ENCODE measurements at places on chromosomes 1 and 21.

DNA sequence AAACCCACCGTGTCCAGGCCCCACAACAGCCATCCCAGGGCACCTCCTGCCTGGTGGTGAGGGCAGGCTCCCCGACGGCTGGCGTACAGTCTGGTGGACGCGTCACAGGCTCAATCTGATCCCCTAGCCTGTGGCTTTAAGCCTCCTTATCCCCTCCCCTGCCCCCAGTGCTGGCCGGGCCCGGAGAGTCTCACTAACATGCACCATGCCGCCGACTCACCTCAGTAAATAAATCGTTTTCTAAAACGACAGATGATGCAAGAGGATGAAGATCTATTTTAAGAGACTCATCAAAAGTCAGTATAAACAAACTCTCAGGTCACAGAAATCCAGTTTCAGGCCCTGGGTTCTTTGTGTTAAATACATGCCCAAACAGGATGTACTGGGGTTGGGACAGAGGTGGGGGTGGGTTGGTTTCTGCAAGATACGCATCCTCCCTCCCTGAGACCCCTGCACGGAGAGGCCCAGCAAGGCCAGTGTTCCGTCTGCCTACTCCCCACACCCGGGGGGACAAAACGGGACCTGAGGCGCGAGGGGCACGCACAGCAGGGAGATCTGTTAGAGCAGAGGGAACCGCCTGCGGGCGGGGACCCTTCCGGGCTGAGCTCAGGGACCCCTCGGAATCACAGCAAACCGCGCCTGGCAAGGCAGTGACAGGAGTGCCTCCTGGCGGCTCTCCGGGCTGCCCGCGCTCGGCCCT, 3.1 kb downstream of the PANK4 start:
- DNase-seq: no peak

GRCh38 chr1:222454782-222455181, 93.1 kb downstream of the HHIPL2 start:
- DNase-seq: no peak

- no peak for DNase-seq
Observed at GRCh38 chr21:26159869-26160268, 10.7 kb downstream of the APP start.

DNA sequence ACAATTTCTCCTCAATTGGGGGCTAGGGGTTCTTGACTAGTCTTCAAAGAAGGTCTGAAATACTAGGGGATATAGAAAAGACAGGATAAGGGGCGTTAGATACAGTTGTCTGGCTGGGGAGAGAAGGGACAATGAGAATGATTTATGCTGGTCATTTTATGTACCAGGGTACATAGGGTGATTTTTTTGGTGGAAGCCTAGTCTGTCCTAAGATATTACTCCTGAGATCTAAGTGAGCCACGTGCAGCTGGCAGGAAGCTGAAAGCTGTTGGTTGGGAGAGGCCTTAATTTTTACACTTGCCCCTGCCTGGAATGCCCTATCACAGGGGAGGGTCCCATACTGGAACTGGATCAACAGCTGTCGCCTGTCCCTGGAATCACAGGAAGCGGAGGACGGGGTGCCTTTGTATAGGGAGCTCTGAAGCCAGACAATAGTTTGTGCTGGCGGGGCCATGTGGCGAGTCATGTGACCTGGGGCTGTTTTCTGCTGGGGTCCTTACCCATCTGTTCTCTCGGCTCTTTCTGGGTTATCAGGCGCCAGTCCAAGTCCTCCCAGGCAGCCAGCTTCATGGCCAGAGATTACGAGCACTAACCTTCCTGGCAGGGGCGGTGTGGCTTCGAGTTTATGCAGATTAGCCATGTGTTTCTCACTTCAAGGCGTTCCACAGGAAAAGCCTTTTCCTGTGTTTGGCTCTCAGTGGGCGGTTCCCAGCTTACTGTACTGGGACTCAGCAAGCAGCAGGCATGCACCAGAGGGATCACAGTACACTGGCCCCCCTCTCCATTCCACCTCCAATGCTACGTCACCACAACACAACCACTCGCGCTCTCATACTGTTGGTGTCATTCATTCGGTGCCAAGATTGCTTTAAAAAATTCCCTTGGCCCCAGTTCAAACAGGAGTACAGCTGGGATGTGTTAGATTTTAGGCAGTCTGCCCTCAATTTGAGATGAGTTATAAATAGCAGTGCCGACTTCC, 27.5 kb downstream of the ARID1A start:
- DNase-seq: peak; percentile 16

DNA sequence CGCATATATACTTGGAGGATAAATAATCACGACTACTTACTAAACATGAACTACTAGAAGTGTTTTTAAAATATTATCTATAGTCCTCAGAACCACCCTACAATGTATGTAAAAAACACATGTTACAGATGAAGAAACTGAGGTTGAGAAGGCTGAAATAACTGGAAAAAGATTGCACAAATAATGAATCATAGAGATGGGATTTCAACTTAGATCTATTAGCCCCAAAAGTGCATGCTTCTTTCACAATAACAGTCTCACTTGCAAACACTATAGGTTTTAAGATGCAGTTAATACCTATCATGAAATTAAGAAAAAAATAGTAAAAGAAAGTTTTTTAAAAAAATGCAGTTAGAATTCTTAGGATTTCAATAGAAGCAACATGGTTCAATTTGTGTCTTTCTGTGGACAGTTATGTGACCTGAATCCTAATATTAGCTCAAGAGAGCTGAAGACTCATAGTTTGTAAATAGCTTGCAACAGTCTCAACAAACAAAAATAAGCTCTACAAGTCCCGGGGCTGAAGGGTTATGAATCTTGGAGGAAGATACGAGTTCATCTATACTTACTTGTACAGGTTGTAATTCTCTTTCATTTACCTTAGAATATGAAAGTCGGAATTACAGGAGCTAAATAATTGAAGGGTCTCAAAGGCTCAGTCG, 58.6 kb upstream of the NTPCR start:
- no peak for DNase-seq

DNA sequence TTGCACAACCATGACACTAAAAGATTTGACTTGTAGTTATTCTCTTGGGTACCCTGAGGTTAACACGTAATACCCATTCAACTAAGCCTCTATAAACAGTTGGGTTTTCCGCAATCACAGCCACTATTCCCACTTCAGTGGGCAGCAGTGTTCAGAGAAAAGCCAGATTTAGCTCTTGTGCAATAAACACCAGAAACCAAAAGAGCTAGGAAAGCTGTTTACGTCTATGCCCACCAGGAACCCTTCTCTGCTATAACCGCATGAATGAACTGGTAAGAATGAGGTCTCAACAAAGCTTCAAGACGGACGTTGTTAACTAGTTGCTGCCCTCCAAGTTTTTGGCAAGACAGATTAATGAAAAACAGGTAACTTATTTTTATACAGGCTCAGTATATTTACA, 101.3 kb downstream of the SLC45A1 start:
- no peak for DNase-seq

GRCh38 chr1:115976921-115977498, 697 bp downstream of the SLC22A15 start:
- no peak for DNase-seq
